Stomach (tissue), 19 donors: ENCODE measurements at places on chromosomes 1 and 21. TPM values are rescaled to one million over a fixed set of nuclear protein-coding genes. Genes with fewer than 3 reads are reported as not detected.
A peak's percentile ranks its signal among the peaks of the same experiment; 100 is the strongest.

GRCh38 chr1:44786138-44786840 is 1.7 kb downstream of the BEST4 start:
- DNase-seq = peak; percentile 93

TCHHL1 gene
- not detected for polyA plus RNA-seq

DNA sequence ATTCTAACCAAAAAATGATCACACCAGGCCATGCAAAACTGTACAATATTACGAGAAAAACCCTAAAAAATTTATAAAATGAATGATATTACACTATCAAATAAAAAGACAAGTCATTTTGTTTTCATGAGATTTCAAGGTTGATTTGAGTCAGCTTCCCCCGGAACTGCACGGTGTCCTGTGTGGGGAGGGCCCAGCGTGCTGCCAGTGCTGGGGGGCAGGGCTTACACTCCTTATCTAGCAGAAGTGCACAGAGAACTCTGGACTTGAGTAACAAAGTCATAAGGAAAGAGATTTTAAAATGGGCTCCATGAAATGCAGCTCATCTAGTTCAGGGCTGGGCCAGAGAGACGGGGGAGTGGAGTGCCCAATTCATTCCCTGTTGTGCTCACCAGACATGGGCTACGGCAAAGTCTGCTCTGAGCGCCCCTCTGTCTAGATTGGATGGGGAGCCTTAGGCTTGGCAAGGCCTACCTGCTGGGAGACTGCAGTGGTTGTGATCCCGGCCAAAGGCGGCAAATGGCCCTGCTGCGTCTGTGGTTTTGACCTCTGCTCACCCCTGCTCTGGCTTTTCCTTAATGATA is 50.1 kb downstream of the COQ8A start:
- DNase-seq = peak; percentile 66

DNA sequence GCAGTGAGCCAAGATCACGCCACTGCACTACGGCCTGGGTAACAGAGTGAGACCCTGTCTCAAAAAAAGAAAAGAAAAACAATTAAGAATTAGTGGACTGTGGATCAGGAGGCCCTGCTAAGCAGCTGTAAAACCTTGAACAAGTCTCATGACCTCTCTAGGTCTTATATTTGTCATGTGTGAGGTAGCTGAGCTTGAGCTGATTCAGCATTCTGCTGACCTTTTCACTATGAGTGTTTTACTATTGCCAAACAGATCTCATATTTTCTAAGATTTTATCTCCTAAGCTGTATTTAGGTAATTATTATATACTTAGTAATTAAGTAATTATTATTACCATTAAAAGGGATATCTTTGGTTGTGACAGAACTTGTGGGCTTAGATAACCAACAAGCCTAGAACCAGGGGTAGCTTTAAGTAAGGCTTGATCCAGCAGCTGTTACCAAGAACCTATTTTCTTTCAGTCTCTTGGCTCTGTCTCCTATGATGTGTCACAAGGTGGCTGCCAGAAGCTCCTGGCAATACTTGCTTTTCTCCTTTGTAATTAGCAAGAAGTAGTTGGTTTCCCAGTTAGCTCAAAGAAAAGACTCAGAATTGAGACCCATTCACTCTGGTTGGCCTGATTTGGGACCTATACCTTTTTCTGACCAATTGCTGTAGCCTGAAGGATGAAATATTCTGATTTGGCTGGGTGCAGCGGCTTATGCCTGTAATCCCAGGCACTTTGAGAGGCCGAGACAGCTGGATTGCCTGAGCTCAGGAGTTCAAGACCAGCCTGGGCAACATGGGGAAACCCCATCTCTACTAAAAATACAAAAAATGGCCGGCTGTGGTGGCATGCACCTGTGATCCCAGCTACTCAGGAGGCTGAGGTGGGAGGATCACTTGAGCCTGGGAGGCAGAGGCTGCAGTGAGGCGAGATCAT is 8.5 kb upstream of the ZC3H12A start:
- no peak for DNase-seq

DNA sequence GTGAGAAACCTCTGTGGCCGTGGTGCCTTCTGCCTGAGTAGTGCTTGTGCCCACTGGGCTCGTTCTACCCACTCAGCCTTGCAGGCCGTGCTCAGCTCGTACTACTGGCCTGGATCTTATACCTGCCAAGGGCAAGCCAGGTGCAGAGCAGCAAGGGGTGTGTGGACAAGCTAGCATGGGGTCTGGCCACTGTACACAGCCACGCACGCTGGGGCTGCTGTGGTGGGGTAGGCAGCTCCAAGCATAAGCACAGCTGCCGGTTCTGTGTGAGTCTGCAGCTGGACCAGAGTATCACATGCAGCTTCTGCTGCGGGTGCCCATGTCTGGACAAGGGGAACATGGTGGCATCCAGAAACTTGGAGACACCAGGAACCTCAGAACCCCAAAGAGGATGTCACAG is 16.4 kb downstream of the FAM20B start:
- DNase-seq = no peak

- no peak for DNase-seq
These were observed 70.3 kb upstream of the TINAGL1 start for GRCh38 chr1:31505911-31506497.

GRCh38 chr1:87449348-87449963 is 120.8 kb downstream of the LMO4 start:
- peak; percentile 56 for DNase-seq

DNA sequence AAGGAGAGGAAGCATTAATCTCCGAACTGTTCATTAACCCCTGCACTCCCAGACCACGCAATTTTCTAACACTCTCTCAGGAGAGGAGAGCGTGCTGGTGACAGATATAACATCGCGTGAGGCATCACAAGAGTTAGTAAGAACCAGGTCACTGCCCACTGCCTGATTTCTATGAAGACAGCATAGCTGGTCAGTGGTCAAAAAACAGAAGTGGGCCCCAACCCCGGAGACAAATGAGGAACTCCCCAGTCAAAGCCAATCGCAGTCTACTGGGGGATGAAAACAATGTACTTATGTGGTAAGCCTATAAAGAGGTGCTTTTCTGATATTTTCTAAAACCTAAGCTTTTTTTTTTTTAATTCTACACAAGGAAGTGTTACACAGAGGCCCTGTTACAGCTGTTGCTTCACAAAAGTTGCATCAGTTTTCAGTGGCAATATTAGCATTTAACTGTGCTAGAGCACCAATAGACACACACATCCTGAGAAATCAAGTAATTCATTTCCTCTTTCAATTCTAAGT is 231.8 kb upstream of the IRF2BP2 start:
- DNase-seq = no peak

DNA sequence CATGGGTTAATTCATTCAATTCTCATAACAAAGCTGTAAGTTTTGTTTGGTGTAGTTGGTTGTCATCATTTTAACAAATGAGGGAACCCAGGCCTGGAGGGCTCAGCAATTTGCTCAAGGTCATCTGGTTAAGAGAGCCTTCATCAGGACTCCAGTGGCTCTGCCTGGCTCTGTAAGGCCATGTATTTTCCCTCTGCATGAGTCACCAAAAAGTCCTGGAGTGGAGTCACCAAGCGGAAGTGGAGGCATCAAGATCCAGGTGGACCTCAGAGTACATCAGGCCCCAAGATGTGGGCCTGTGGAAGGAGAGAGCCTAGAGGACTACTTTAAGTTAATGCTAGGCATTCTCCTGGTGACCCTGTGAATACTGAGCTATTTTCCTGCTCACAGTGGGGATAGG is 30.0 kb upstream of the RBM15 start:
- DNase-seq = peak; percentile 20

LDLRAD1 gene
- polyA plus RNA-seq = not detected

DNA sequence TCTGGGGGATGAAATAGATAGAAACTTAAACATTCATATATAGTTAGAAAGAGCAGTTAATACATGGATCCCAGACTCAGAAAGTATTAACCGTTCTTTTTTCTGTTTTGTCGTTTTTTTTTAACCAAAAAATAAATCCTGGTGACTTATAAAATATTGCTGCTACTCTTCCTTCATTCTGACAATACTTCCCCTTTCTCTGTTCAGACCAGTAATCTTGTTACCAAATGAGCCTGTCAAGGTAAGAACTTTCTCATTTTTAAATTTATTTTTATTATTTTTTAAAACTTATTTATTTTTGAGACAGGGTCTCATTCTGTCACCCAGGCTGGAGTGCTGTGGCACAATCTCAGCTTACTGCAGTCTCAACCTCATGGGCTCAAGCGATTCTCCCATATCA is 13.7 kb downstream of the PTPN22 start:
- DNase-seq = no peak

DNA sequence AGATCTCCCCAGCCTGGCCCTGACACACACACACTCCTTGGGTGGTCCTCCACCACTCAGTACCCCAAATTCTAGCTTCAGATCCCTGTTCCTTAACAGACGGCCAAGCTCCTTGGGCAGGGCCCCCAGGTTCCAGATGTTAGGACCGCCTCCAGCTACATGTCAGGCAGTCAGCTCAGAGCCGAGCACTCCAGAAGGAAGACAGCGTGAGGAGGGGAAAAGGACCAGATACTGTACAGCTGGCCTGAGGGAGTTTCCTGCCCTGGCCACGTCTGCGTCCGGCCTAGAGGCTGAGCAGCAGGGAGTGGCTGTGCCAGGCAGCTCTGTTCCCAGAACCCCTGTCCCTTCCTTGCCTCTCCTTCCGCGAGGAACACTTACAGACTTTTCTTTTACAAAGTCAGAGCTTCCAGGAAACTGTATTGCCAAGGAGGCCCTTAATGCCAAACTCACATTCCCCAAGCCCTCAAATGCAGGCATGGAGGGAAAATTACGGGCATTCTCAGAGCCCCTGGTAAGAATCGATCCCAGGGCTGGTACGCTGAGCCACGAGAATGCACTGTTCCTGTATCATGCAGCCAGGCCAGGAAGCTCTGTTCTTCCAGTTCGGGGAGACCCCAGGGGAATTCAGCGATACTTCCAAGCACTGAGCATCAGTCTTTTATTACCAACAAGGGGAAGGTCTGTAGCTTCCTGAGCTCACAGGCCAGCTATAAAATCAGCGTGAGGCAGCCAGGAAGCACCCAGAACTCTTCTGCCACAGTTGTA is 45.2 kb upstream of the CNTN2 start:
- peak; percentile 86 for DNase-seq

DNA sequence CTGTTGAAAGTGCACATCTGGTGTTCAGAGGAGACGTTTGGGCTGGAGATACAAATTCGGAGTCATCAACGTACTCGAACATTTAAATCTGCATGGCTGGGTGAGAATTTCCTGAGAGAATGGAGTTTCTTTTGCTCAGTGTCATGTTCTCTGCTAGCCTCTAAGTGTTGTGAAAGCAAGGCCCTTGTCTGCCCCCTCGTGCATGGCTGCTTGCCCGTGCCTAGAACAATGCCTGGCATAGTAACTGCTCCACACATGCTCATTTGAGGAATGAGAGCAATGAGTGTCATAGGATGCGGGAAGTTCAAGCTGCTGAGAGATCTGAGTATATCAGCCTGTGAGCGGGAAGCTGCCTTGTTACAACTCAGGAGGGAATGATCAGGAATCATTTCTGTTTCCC is 171.1 kb upstream of the CSF3R start:
- peak; percentile 67 for DNase-seq

DNA sequence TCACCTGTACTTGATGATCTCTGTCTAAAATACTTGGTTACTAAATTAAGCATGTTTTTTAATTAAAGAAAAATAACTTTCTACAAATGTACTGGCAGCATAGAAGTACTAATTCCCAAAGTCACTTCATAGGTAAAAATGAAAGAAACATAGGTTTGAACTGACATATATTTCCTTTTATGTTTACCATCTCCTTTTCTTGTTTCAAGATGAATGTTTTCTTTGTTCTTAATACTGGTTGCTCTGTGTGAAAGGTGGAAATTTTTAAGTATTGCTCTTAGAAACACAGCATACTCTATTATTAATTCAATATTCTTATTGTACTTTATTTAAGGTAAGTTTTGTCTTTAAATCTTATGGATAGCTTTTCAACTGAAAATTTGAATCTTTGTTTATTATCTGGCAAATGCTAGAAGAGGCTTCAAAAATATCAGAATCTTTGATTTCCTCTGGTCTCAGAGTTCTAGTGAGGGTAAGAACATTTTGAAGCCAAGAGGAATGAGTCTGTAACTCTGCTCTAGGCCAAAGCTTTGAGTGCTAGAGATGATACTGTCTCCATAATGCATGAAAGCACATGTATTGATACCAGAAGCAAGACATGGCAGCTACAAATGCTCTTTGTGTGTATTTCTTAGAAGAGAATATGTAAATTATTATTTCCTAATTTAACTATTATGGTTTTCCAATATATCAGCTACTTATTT is 18.2 kb downstream of the RRP15 start:
- DNase-seq = no peak
